ENCODE measurements at places on chromosomes 1 and 21. TPM values are rescaled to one million over a fixed set of nuclear protein-coding genes. Genes with fewer than 3 reads are reported as not detected.

SNX27 gene
- 15.1 TPM for total RNA-seq

LDLRAD2 gene
- total RNA-seq, result 0.09 TPM

KRTAP21-2 gene
- total RNA-seq, result not detected

OR2M4 gene
- total RNA-seq, result not detected

A3GALT2 gene
- 0.09 TPM for total RNA-seq

PIAS3 gene
- total RNA-seq, result 4.3 TPM

MIXL1 gene
- not detected for total RNA-seq

GBP2 gene
- total RNA-seq, result 13.4 TPM

HDGF gene
- 86.1 TPM for total RNA-seq

LENEP gene
- not detected for total RNA-seq

SAMSN1 gene
- total RNA-seq, result 0.09 TPM

SLC2A5 gene
- total RNA-seq, result 0.17 TPM

CR2 gene
- not detected for total RNA-seq

TACSTD2 gene
- total RNA-seq, result 11.3 TPM

AGO3 gene
- 9.3 TPM for total RNA-seq

FAM72C gene
- total RNA-seq, result 0.34 TPM

OLFML2B gene
- 0.09 TPM for total RNA-seq

SPATA45 gene
- total RNA-seq, result not detected

FAF1 gene
- total RNA-seq, result 25.5 TPM

AIRE gene
- total RNA-seq, result not detected

F3 gene
- 9.3 TPM for total RNA-seq

CXADR gene
- 71.3 TPM for total RNA-seq

TBX15 gene
- total RNA-seq, result 0.11 TPM

CLCA1 gene
- total RNA-seq, result not detected

TMEM201 gene
- total RNA-seq, result 2.5 TPM

SHE gene
- total RNA-seq, result 118 TPM

PYHIN1 gene
- total RNA-seq, result not detected

KRTAP12-3 gene
- not detected for total RNA-seq

EIF4G3 gene
- total RNA-seq, result 38.2 TPM

ELAPOR1 gene
- total RNA-seq, result under 0.01 TPM

PGLYRP4 gene
- not detected for total RNA-seq

UBXN10 gene
- total RNA-seq, result not detected

GFI1 gene
- under 0.01 TPM for total RNA-seq

Measured in dermis lymphatic vessel endothelial cell (primary cell).